ENCODE measurements at places on chromosomes 12 and 14.

DNA sequence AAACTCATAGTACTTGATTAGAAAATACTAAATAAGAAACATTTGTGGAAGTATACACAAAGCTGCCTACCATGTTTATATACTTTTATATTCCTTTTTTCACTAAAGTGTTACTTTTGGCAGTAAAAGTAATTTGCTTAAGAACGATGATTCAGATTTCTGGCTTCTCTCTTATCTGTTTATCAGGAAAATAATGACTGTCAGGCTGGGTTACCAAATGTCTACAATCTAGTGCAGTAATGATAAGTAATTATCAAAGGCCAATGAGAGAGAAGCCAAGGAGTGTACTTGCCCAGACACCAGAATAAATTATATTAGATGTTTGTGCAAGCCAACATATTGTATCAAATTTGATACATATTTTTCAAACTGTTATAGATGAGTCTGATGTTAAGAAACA is 113.4 kb downstream of the RALGAPA1 start:
- no peak for DNase-seq

DNA sequence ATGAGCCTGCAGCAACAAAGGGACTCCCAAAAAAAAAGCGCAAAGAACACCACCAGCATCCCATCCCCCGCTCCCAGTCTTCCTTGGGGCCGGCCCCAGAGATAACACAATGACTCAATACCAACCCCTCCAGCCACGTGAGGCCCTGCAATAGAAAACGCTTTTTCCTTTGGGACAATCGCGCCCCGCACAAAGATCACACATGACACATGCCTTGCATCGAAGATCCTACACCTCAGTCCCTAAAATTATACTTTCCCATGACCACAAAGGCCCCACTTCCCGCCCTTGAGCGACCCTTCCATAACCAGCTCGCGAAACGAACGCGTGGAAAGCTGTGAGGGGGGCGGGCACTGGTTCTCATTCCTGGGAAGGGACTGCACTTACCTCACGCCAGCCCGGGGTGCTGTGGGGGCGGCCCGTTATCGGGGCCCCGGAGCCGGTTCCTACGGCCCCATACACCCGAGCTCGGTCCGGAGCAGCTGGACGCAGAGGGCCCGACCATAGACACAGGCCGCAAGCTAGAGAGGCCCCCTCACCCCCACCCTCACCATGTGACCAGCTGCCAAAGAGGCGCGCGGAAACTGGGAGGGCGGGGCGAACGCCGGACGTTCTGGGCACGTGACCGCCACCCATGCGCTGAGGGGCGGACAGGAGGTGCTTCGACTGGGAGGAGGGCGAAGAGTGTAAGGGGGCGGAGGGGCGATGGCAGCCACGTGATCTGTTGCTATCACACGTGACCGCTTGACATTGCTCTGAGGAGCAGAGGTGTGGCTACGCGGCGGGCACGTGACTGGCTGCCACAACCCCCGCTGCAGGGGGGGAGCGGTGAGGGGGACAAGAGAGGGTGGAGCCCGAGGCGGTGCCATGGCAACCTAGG is at the start of gene CDK4:
TSS of gene CDK4 (minus strand) at position 523 of the 880 bp plus-strand sequence. CDS start 593 bp downstream, outside the sequence.
- peak; percentile 97 for DNase-seq

- no peak for DNase-seq
These were observed 126.9 kb downstream of the TTC8 start for GRCh38 chr14:88951370-88951769.

- DNase-seq, result no peak
These were observed 63.6 kb upstream of the ELK3 start for GRCh38 chr12:96130396-96131059.

DNA sequence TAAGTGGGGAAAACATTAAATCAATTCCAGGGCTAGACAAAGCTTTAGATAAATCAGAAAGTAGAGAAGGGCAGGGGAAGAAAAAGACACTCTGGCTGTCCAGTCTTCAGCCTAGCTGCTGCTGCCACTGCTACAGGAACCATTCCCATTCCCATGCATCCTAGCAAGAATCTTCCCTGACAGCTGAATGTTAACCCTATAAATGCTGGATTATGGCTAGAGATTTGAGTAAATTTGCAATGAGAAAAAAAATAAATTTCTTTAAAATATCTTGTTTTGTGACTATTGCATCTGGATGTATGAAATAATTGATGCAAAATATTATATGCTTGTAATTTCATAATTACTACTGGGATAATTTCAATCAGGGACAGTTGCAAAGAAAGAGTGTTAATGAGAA is 15.0 kb upstream of the CDKN3 start:
- no peak for DNase-seq

GRCh38 chr14:68788996-68789820 is 3.7 kb downstream of the ZFP36L1 start:
- peak; percentile 75 for DNase-seq

- no peak for DNase-seq
These were observed 100.0 kb downstream of the PRIMA1 start for GRCh38 chr14:93688239-93688666.

GRCh38 chr12:92927055-92927435 is 2.0 kb downstream of the EEA1 start:
- DNase-seq, result no peak

GRCh38 chr12:66092559-66093269 is 37.8 kb downstream of the LLPH start:
- no peak for DNase-seq

- no peak for DNase-seq
These were observed 682 bp downstream of the CREBL2 start for GRCh38 chr12:12612358-12612757.

DNA sequence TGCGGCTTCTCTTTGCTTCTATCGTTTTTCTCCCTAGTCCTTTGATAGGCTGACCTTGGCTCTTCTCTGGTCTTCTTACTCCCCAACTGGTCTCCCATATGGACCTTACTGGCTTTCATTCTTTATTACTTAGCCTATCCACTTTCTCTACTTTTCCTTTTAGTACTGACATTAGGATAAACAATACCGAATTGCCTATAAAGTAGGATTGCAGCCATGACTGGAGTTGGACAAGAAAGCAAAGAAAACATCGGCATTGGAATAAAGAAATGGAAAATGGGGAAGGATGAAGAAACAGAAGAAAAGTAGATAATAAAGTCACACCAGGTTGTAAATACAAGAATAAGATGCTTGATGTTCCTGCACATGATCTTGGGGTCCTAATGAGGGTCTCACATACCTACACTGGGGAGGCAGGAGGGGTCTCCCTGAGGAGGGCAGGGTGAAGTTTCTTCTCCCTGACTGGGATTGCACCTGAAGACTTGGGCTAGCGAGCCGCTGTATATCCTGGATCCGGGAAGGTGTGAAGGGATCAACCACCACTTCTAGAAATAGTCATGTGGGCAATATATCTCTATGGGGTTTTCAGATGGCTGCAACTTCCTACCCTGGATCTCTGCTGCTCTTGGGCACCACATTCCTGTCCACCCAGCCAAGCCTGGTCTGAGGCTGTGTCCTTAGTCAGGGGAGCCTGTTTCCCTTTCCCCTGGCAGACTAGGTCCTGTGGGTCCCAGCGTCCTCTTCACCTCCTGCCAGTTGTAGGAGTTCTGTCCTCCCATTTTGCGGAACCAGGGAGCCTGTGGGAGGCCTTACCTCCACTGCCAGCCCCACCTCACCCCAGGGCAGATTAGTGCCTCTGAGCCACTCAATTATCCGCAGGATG is 13.1 kb downstream of the NKX2-1 start:
- DNase-seq, result no peak

- no peak for DNase-seq
These were observed 128.4 kb upstream of the SSTR1 start for GRCh38 chr14:38079268-38079667.

DNA sequence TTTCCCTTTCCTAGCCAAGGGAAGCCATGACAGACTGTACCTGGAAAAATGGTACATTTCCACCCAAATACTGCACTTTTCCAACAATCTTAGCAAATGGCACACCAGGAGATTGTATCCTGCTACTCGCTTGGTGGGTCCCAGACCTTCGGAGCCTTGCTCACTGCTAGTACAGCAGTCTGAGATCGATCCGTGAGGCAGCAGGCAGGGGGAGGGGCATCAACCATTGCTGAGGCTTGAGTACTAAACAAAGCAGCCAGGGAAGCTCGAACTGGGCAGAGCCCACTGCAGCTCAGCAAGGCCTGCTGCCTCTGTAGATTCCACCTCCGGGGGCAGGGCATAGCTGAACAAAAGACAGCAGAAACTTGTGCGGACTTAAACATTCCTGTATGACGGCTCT is 218.8 kb downstream of the LRIG3 start:
- no peak for DNase-seq

- DNase-seq, result no peak
These were observed 522.5 kb upstream of the ATXN7L3B start for GRCh38 chr12:74015118-74015517.

GRCh38 chr14:77498120-77498979 is at the start of gene ISM2:
Gene ISM2, minus strand, starts transcription at chr14:77498816. Its CDS starts 23 bp downstream, at chr14:77498793.
- DNase-seq, result no peak

GRCh38 chr14:99426813-99427346 is 53.8 kb downstream of the SETD3 start:
- no peak for DNase-seq

DNA sequence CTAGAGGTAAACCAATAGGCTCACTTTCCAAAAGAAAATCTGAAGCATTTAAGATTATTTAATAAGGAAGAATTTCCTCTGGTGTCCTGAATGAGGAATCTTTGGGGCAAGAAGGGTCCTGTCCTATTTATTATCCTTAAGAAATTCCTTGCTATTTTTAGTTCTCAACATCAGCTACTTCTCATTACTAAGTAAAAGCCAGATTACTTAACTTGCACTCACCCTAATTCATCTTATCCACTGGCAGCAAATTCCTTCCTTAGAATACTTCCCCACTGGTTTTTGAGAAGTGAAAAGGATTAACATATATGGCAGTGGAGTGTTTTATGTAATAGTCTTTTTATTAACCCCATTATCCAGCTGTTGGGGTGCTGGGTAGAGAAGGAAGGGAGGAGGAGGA is 767.7 kb downstream of the DIO2 start:
- no peak for DNase-seq

DNA sequence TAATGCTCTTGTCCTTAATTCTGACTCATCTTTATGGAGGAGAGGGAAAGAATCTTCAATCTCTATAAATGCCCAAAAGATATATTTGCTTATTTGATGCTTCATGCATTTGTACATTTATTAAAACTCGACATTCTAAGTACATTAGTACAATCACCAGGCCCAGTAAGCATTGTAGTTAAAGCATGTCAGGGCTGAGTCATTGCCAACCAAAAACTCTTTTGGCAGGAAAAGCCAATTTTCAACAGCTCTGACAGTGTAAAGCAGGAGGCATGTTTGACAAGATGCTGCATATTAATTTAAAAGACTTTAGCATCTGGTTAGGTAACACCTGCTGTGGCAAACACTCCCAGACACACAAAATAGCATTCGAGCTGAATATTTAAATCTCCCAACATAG is 290.9 kb downstream of the PPFIA2 start:
- no peak for DNase-seq

DNA sequence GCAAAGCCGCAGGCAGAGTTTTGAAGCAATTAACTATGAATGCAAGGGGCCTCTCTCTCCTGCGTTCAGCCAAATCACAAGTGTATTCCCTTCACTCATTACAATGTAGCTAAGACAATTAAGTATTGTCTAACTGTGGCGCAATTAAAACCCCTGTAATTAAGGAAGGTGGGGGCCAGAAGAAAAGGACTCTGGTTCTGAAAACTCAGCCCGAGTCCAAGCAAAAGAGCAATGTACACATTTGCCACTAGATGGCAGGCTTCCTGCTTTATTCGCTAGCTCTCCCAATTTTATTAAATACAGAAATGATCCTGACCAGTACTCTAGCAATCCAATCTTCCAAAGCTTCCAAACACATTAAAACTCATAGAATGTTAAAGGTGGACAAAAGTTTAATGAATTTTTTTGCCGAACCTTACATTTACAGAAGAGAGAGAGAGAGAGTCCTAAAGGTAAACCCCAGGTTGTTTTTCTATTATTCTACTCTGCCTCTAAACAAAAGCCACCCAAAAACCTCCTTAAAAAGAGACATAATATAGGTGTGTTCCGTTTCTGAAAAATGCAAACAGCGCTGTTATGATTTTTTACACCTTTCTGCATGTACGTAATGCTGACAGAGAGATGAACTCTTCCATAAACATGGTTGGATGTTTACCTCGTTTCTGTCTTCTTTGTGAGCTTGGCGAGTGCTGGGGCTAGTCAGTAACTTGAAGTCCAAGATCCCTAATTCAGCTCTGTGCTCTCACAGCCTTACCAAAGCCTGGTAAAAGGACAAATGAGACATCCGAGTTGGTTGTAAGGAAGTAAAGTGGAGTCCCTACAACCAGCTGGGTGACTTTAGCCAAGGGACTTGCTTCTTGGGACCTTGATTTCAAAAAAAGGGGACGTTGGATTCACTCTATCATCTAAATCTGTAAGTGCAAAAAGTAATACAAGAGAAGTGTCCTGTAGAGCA is 50.9 kb upstream of the VASH1 start:
- DNase-seq, result no peak

DNA sequence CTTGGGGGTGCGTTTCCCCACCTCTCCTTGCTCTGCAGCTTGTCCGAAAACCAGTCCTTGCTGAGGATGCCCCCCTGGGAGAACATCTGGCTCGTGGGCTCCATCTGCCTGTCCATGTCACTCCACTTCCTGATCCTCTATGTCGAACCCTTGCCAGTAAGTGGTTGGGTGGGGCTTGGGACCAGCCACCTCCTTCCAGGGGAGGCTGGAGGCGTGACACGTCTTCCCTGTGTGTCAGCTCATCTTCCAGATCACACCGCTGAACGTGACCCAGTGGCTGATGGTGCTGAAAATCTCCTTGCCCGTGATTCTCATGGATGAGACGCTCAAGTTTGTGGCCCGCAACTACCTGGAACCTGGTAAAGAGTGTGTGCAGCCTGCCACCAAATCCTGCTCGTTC is 57.5 kb downstream of the ANAPC7 start:
- DNase-seq, result no peak

DNA sequence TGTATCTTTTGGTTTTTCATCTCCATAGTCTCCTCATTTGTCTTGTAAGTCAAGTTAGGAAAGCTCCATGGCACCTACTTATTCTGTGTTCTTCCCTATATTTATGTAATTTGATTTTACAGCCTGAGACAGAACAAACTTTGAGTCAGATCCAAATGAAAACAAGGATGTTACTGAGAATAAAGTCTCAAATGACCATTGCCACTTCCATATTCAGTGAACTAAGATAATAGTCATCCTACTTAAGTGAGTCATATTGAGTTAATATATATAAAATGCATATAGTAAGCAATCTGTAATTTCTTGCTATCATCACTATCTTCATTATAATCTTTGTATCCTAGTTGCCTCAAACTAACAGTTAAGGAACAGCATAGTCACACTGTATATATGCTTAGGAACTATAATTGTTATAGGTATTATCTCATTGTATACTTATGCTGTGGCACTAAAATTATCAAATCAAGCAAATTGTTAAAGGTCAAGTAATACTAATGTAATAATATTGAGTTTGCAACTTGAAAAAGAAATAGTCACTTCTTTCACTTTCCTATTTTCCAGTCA is 30.8 kb downstream of the TMTC3 start:
- no peak for DNase-seq

DNA sequence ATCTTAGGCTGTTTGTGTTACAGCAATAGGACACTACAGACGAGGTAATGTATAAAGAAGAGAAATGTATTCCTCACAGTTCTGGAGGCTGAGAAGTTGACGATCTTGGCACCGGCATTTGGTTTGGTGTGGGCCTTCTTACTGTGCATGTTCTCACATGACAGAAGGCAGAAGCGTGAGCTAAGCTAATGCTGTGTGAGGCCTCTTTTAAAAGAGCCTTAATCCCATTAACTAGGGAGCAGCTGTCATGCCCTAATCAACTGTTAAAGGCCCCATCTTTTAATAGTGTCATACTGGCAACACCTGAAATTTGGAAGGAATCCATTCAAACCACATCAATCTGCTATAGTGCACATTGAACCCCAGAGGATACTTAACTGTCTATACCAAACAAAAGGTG is 992.9 kb downstream of the GALC start:
- no peak for DNase-seq

All from stimulated activated CD8-positive, alpha-beta memory T cell treated with anti-CD3 and anti-CD28 coated beads, Interleukin-7, amount 100 ng/mL, for 1 hour (primary cell).